GM23248 (cell line): ENCODE measurements at places on chromosomes 13 and 19. TPM values are rescaled to one million over a fixed set of nuclear protein-coding genes. Genes with fewer than 3 reads are reported as not detected.
A peak's percentile ranks its signal among the peaks of the same experiment; 100 is the strongest.

The BCAM gene
- 1.4 and 1.5 TPM in 2 replicates for polyA plus RNA-seq

The MAST1 gene
- 0.24 TPM in 1 of 2 replicates, not detected in the other for polyA plus RNA-seq

DNA sequence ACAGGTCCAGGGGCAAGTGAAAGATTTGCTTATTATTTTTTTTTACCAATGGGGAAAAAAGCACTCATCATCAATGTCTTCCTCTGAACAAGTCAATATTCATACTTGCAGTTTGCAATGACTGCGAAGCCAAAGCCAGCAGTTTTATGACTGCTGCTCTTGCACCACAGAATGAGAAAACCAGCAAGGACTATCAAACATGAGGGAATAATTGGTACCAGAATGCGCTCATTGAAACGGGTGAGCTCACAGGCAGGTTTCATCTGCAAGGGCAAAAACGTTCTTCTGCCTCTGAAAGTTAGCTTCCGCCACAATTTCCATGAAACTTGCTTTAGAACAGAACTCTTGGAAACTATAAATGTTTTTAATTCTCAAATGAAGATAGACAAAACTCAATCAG is 5.5 kb downstream of the DLEU7 start:
- no peak overlapping the region for H3K27ac ChIP-seq
- H3K4me3 ChIP-seq, result no peak overlapping the region
- H3K36me3 ChIP-seq, result no peaks in the 10 kb centered on the region
- DNase-seq, result peak; percentile 56

- peaks cover 39% of the 10 kb centered on the region for H3K36me3 ChIP-seq
- H3K27ac ChIP-seq, result peak overlapping the region; percentile 88
- H3K4me3 ChIP-seq, result peak overlapping the region; percentile 87
- peaks cover 8% of the 10 kb centered on the region; the same call in 1 of the 2 replicates for H3K4me1 ChIP-seq
- peak; percentile 72 for DNase-seq
Observed at GRCh38 chr19:36916991-36917390, 859 bp downstream of the ZNF568 start.

- peak overlapping the region; percentile 83; the same call in 1 of the 2 replicates for H3K4me3 ChIP-seq
- H3K4me1 ChIP-seq, result peaks cover 8% of the 10 kb centered on the region; the same call in 1 of the 2 replicates
- H3K36me3 ChIP-seq, result no peaks in the 10 kb centered on the region; the same call in 1 of the 2 replicates
- no peaks in the 10 kb centered on the region for H3K27me3 ChIP-seq
- H3K27ac ChIP-seq, result no peak overlapping the region
- DNase-seq, result no peak
Observed at GRCh38 chr19:33798681-33799111, 2.0 kb downstream of the KCTD15 start.

DNA sequence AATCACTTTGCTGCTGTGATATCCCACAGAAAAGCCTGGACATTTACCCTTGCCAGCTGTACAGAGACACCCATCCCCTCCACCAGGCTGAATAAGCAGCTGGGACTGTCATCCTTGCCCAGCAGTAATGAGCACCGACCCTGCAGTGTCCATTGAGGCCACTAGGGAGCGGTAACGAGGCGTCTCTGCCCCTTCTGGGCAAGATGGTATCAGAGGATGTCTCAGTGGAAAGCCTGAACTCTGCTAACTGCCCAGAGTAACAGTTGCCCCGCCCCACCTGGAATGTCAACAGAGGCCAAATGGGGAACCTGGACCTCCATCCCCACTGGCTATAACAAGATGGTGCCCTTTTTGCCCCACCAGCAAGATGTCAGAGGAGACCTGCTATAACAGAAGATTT is 22.8 kb upstream of the CEACAM20 start:
- peak; percentile 54 for DNase-seq
- H3K27ac ChIP-seq, result no peak overlapping the region
- H3K4me3 ChIP-seq, result no peak overlapping the region
- no peaks in the 10 kb centered on the region for H3K4me1 ChIP-seq
- H3K36me3 ChIP-seq, result no peaks in the 10 kb centered on the region

GRCh38 chr13:39859898-39860297 is 204.4 kb downstream of the COG6 start:
- no peaks in the 10 kb centered on the region for H3K4me1 ChIP-seq
- H3K36me3 ChIP-seq, result no peaks in the 10 kb centered on the region
- H3K27ac ChIP-seq, result no peak overlapping the region
- no peak overlapping the region for H3K4me3 ChIP-seq
- H3K27me3 ChIP-seq, result no peaks in the 10 kb centered on the region

GRCh38 chr13:40651866-40652587 is 14.4 kb downstream of the FOXO1 start:
- peaks cover 15% of the 10 kb centered on the region for H3K4me1 ChIP-seq
- no peak overlapping the region for H3K4me3 ChIP-seq
- H3K27me3 ChIP-seq, result no peaks in the 10 kb centered on the region
- no peak for DNase-seq
- H3K27ac ChIP-seq, result no peak overlapping the region
- no peaks in the 10 kb centered on the region for H3K36me3 ChIP-seq

DNA sequence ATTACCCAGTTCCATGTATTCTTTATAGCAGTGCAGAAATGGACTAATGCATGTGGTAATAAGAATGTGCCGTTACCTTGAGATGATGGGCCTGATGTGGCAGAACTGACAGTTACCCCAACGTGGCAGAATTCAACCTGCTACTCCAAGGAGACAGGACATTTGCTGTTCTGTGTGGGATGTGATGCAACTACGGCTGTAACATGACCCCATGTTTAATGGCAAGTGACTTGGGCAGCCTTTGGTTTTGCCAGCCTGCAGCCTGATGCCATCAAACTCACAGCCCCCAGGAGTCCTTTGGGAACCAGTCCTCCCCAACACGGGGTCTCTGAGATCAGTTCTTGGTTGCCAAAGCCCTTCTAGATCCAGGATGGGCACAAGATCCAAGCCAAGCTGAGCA is 107.3 kb downstream of the ZNF557 start:
- no peaks in the 10 kb centered on the region for H3K36me3 ChIP-seq
- peaks cover 8% of the 10 kb centered on the region for H3K4me1 ChIP-seq
